Central memory CD8-positive, alpha-beta T cell (primary cell): ENCODE measurements at places on chromosomes 2 and 18.

- DNase-seq: no peak
- H3K4me3 ChIP-seq: no peak overlapping the region
- H3K27ac ChIP-seq: no peak overlapping the region
- H3K27me3 ChIP-seq: no peaks in the 10 kb centered on the region
- no peaks in the 10 kb centered on the region for H3K4me1 ChIP-seq
- H3K36me3 ChIP-seq: no peaks in the 10 kb centered on the region
These were observed 1186.9 kb downstream of the DSC3 start for GRCh38 chr18:29855637-29856036.

DNA sequence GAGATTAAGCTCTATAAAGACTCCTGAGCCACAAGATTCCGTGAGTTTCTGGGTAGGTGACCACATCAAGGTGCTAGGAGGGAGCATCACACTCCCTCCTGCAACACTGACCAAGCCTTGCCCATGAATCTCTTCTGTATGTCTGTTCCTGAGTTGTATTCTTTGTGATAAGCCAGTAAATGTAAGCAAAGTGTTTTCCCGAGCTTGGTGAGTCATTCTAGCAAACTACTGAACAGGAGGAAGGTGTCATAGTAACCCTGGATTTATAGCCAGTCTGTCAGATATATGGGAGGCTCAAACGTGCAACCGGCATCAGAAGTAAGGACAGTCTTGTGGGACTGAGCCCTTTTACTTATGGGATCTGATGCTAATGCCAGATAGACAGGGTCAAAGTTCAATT, 346.1 kb upstream of the KYNU start:
- no peaks in the 10 kb centered on the region for H3K27me3 ChIP-seq
- H3K36me3 ChIP-seq: no peaks in the 10 kb centered on the region
- DNase-seq: no peak
- H3K4me1 ChIP-seq: no peaks in the 10 kb centered on the region
- H3K4me3 ChIP-seq: no peak overlapping the region

DNA sequence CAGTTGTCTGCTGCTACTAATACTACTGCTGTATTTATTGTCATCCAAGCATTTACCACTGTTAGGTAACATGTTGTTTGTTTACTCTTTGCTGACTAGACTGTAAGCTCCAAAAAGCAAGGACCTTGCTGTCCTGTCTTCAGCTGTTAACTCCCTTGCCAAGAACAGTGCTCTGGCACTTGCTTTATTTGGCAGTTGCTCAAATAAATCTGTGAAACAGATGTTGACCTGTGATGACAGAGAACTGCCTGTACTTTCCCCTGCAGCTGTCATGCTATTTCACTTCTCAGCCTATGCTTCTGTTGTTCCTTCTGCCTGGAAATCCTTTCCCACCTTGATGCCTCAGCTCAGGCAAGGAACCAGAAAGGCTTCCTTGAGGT, 181.2 kb downstream of the ATAD2B start:
- peaks cover 5% of the 10 kb centered on the region for H3K36me3 ChIP-seq
- no peak overlapping the region for H3K4me3 ChIP-seq
- H3K27ac ChIP-seq: no peak overlapping the region
- H3K4me1 ChIP-seq: no peaks in the 10 kb centered on the region
- H3K27me3 ChIP-seq: no peaks in the 10 kb centered on the region

DNA sequence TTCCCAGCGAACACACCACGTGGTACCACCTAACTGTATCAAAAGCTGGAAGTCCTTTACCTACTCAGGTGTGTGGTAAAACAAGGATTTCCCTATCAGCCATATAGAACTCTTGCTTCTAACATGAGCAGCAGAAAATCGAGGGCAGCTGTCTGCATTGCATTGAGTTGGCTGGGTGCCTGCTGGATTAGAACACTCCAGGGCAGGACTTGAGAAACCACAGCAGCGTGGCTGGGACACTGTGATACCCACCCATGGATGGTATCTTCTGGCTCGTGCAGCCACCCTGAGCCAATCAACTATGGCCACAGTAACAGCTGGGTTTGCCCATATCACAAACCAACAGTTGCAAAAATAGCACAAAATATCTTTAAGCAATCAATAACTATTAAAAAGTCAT, 188.3 kb downstream of the FBXO15 start:
- DNase-seq: no peak
- H3K4me3 ChIP-seq: no peak overlapping the region
- H3K27me3 ChIP-seq: peaks cover 20% of the 10 kb centered on the region
- no peak overlapping the region for H3K27ac ChIP-seq

DNA sequence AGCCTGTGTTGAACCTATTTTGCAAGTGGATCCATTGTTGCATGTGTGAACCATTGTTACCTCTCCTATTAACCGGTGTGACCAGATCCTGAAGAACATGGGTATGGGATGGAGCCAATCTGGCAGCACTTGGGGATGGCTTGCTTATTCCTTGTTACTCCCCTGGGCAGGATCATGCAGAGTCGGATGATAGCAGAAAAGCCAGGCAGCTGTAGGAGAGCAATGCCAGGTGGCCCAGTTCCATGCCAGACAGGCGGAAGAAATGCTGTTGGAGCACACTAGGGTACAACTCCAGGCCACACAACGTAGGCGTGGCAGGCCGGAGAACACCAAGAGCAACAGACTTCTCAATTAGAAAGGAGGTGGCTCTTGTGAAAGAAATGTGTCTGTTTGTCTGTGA, 16.3 kb upstream of the MYO1B start:
- H3K4me3 ChIP-seq: no peak overlapping the region
- no peaks in the 10 kb centered on the region for H3K27me3 ChIP-seq
- H3K36me3 ChIP-seq: no peaks in the 10 kb centered on the region
- H3K4me1 ChIP-seq: no peaks in the 10 kb centered on the region
- no peak overlapping the region for H3K27ac ChIP-seq
- no peak for DNase-seq

- no peaks in the 10 kb centered on the region for H3K36me3 ChIP-seq
- H3K4me1 ChIP-seq: no peaks in the 10 kb centered on the region
- no peaks in the 10 kb centered on the region for H3K27me3 ChIP-seq
- no peak overlapping the region for H3K27ac ChIP-seq
These were observed 311.2 kb downstream of the CMPK2 start for GRCh38 chr2:6554466-6554865.

DNA sequence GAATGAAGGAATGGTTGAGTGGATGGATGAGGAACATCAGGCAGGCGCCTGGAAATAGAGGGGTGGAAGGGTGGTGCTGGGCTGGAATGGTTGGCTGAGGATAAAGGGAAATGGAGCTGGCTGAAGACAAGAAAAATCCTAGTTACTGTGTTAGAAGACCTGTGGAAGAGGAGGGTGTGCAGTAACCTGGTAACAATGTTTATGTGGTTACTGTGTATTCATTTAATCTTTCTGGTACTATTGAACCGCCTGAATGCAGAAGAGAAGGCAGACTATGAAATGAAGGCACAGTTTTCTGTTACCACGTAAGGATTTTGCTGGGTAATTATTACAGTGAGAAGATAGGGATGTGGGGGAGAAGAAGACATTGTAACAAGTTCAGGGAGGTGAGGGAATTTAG, 110.3 kb upstream of the MGAT5 start:
- no peaks in the 10 kb centered on the region for H3K27me3 ChIP-seq
- H3K4me1 ChIP-seq: peaks cover 85% of the 10 kb centered on the region
- H3K27ac ChIP-seq: peak overlapping the region; percentile 9
- H3K4me3 ChIP-seq: no peak overlapping the region
- no peak for DNase-seq
- peaks cover 6% of the 10 kb centered on the region for H3K36me3 ChIP-seq

DNA sequence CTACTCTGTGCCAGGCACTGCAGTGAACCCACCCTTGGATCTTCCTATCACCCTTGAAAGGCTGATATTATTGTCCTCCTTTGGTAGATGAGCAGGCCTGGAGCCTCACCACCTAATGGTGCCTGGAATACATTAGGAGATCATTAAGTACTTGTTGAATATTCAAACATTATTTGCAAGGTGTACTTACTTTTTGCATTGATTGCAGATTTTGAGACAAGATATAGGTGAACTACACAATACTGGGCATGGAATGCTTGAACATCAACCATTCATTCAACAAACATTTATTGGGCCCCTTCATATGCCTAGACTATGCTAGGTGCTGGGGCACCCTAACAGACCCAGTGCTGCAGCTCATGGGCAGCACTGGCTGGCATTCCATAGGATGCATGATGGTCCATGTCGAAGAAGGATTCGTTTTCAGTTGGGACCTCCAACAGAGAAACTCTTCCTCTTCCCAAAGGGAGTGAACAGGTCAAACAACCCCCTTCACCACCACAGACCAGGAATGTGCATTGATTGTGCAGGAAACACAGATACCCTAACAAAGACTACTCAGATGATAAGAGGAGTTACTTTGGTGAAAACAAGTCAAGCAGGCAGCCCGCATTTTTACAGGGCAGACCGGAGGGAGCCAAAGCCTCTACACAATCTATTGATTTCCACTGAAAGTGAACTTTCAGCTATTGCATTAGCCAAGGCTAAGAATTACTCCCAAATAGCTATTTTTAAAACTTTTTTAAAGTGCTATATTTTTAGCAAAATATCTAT, 149.6 kb upstream of the SH3BP4 start:
- DNase-seq: no peak
- no peak overlapping the region for H3K4me3 ChIP-seq
- no peaks in the 10 kb centered on the region for H3K4me1 ChIP-seq
- no peaks in the 10 kb centered on the region for H3K36me3 ChIP-seq
- H3K27me3 ChIP-seq: peaks cover 50% of the 10 kb centered on the region

- no peaks in the 10 kb centered on the region for H3K4me1 ChIP-seq
- DNase-seq: no peak
- no peaks in the 10 kb centered on the region for H3K36me3 ChIP-seq
- H3K4me3 ChIP-seq: no peak overlapping the region
- no peak overlapping the region for H3K27ac ChIP-seq
- no peaks in the 10 kb centered on the region for H3K27me3 ChIP-seq
These were observed 329.9 kb downstream of the DLGAP1 start for GRCh38 chr18:4125224-4125623.

GRCh38 chr2:168694866-168695265, 107.6 kb upstream of the NOSTRIN start:
- no peak for DNase-seq
- H3K4me1 ChIP-seq: no peaks in the 10 kb centered on the region
- no peaks in the 10 kb centered on the region for H3K36me3 ChIP-seq
- no peak overlapping the region for H3K4me3 ChIP-seq
- no peaks in the 10 kb centered on the region for H3K27me3 ChIP-seq

- H3K27me3 ChIP-seq: no peaks in the 10 kb centered on the region
- no peak overlapping the region for H3K27ac ChIP-seq
- H3K36me3 ChIP-seq: peaks cover 1% of the 10 kb centered on the region
These were observed 217.6 kb upstream of the FOSL2 start for GRCh38 chr2:28175028-28175427.

GRCh38 chr2:42964439-42965083, 172.2 kb upstream of the HAAO start:
- peaks cover 2% of the 10 kb centered on the region for H3K36me3 ChIP-seq
- H3K27me3 ChIP-seq: peaks cover 12% of the 10 kb centered on the region
- H3K4me3 ChIP-seq: no peak overlapping the region
- DNase-seq: no peak
- no peak overlapping the region for H3K27ac ChIP-seq

- H3K27ac ChIP-seq: no peak overlapping the region
- no peak for DNase-seq
- H3K4me3 ChIP-seq: no peak overlapping the region
- H3K4me1 ChIP-seq: peaks cover 7% of the 10 kb centered on the region
- H3K27me3 ChIP-seq: peaks cover 28% of the 10 kb centered on the region
These were observed 33.9 kb upstream of the EPAS1 start for GRCh38 chr2:46263347-46263746.

DNA sequence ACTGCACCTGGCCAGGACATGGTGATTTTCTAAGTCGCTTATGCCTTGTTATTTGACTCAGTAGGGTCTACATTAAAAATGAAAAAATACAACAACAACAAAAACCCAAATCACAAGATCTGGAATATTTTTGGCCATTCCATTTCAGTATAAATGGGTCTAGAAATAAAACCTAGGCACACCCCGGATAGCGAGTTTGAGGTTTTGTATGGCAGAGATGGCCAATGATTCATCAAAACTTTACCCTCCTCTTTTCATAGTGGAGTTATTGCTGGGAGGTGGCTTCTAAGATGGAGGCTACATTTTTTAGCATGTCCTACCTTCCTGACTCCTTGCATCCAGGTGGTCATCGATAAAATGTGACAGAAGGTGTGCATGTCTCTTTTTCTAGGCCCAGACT, 49.3 kb upstream of the PELI1 start:
- DNase-seq: no peak
- peaks cover 2% of the 10 kb centered on the region for H3K36me3 ChIP-seq
- no peak overlapping the region for H3K4me3 ChIP-seq
- H3K4me1 ChIP-seq: no peaks in the 10 kb centered on the region

GRCh38 chr2:124572934-124573634, 548.0 kb downstream of the CNTNAP5 start:
- H3K36me3 ChIP-seq: no peaks in the 10 kb centered on the region
- H3K4me1 ChIP-seq: no peaks in the 10 kb centered on the region
- DNase-seq: no peak
- H3K4me3 ChIP-seq: no peak overlapping the region

DNA sequence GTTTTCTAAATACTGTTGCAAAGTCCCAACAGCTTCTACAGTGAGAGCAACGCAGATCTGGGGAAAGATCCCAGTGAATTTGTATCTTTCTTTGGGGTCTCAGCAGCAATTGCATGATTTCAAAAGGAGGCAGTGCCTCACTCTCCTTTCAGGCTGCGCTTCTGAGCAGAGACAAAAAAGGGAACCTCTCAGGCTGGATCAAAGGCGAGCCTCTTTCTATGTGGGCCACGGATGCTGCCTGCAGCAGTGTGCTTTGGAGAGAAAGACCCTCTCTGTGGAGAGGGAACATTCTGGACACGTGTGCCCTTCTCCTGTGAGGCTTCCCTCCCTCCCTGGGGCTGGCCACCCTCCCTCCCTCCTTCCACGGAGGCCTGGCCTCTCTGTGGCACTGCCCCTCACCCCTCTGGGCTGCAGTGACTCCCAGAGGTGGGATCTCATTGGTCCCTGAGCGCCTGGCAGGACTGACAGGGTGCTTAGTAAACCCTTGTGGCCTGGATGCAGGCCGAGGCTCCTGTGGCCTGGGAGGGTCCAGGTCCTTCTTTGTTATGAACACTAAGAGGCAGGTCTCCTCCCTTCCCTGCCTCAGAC, 21.6 kb upstream of the PDIA6 start:
- H3K4me3 ChIP-seq: no peak overlapping the region
- H3K27ac ChIP-seq: no peak overlapping the region
- DNase-seq: no peak
- H3K27me3 ChIP-seq: peaks cover 56% of the 10 kb centered on the region
